Immature natural killer cell (primary cell): ENCODE measurements at places on chromosomes 6 and 20. TPM values are rescaled to one million over a fixed set of nuclear protein-coding genes. Genes with fewer than 3 reads are reported as not detected.

OR12D3 gene
- polyA plus RNA-seq: not detected

RGS17 gene
- polyA plus RNA-seq: 0.82 TPM

PGC gene
- not detected for polyA plus RNA-seq

SLC4A11 gene
- not detected for polyA plus RNA-seq

PCK1 gene
- not detected for polyA plus RNA-seq

PNRC1 gene
- polyA plus RNA-seq: 255 TPM

CCN6 gene
- not detected for polyA plus RNA-seq

SLC35D3 gene
- 0.10 TPM for polyA plus RNA-seq

LAMP5 gene
- not detected for polyA plus RNA-seq

FAM209B gene
- polyA plus RNA-seq: 0.57 TPM

RSPO4 gene
- not detected for polyA plus RNA-seq

RAB44 gene
- polyA plus RNA-seq: not detected

TCP11 gene
- polyA plus RNA-seq: not detected

NRM gene
- 6.7 TPM for polyA plus RNA-seq

EGFL8 gene
- polyA plus RNA-seq: not detected

RHAG gene
- polyA plus RNA-seq: not detected

OPN5 gene
- not detected for polyA plus RNA-seq

LY6G6C gene
- polyA plus RNA-seq: not detected

OXT gene
- polyA plus RNA-seq: not detected

SEMG1 gene
- polyA plus RNA-seq: not detected

SCGN gene
- not detected for polyA plus RNA-seq

GPLD1 gene
- polyA plus RNA-seq: 0.06 TPM

HAO1 gene
- polyA plus RNA-seq: not detected

EMILIN3 gene
- polyA plus RNA-seq: not detected

DHX16 gene
- polyA plus RNA-seq: 14.4 TPM

PCED1A gene
- polyA plus RNA-seq: 24.1 TPM

NOX3 gene
- polyA plus RNA-seq: not detected

TSPO2 gene
- not detected for polyA plus RNA-seq

BHLHE23 gene
- polyA plus RNA-seq: not detected
